ENCODE measurements at places on chromosomes 3 and 15.

DNA sequence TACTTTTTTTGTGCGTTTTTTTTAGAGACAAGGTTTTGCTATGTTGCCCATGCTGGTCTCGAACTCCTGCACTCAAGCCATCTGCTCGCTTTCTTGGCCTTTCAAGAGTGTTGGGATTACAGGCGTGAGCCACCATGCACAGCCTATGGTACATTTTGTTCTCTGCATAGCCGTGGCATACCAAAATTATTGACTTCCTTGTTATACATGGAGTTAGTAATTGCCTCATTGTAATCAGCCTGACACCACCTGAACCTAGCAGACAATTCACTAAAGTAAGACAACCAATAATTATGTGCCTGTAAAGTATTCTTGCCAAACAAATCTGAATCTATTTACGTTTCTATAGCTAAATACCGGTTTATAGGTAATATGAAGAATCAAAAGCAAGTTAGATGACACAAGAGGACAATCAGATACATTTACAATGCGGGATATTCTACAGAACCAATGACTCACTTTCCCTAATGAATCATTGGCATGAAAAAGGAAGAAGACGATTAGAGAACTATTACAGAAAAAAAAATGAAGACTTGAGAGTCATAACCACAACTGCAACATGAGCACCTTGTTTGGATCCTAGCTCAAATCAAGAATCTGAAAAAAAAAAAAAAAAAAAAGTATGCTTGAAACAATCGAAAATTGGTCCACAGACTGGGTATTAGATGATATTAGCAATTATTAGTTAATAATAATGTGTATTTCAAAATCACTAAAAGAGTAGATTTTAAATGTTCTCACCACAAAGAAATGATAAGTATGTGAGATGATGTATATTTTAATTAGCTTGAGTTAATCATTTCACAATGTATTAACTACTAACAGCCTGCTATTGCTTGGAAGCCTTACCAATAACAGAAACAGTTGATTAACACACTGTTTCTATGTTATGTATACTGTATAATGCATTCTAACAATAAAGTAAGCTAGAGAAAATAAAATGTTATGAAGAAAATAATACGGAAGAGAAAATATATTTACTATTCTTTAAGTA lies 7.1 kb downstream of the GUCA1C start:
- DNase-seq, result no peak

- peak; percentile 63 for DNase-seq
These were observed 5.5 kb upstream of the CD200 start for GRCh38 chr3:112327371-112327951.

DNA sequence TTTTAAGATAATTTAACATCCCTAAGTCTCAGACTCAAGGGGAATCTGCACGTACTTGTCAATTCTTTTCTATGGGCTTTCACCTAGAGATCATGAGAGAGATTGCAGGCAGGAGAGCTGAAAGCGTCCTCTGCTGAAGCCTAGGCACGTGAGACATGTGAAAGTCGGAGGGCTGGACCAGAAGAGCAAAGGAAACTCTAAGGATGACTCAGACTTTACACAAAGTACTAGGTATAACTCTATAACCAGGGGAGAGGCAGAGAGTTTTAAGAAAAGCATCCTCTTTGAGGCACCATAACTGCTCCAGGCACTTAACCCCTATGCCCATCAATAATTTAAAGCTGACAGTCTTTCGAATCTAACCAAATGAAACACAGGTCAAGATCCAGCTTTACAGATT lies 436.6 kb downstream of the VGLL3 start:
- DNase-seq, result no peak

- DNase-seq, result no peak
These were observed 252.1 kb downstream of the CPNE4 start for GRCh38 chr3:131782751-131783150.

GRCh38 chr3:140529096-140529495 lies 148.8 kb upstream of the TRIM42 start:
- peak; percentile 0 for DNase-seq

- DNase-seq, result no peak
These were observed 94.7 kb upstream of the RNF7 start for GRCh38 chr3:141643391-141643790.

DNA sequence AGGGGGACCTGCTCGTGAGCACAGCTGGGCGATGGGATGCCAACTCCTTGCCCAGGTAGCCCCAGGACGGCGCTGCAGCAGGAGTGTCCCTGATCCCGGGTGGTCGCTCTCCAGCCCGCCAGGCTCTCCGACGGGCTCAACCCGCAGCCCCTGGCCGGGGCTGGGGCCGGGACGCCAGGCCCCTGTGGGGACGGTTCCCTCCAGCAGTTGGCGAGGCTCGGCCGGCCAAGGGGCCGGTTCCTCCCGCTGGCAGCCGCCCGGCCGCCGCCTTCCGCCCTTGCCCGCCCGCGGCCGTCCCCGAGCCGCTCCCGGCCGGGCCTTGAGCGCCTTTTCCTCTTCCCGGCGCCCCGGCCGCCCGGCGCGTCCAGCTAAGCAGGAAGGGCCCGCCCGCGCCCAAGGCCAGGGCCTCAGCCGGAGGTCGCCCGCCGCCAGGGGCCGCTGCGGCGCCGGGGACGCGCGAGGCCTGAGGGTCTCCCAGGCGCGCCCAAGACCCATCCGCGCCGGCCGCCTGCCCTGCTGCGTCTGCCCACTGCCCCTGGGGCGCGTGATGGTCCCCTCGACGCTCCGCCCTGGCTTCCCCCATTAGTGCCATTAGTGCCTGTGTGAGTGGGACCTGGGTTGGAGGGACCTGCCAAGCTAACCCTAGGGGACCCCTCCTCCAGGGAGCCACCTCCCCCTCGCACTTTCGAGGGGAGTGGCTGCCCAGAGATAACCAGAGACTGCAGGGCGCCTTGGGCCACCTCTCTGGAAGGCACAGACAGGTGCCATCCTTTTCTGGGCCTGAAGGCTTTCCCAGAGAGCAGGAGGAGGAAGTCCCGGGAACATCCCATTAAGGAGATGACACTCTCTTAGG lies 106.4 kb downstream of the FBLN2 start:
- peak; percentile 24 for DNase-seq

DNA sequence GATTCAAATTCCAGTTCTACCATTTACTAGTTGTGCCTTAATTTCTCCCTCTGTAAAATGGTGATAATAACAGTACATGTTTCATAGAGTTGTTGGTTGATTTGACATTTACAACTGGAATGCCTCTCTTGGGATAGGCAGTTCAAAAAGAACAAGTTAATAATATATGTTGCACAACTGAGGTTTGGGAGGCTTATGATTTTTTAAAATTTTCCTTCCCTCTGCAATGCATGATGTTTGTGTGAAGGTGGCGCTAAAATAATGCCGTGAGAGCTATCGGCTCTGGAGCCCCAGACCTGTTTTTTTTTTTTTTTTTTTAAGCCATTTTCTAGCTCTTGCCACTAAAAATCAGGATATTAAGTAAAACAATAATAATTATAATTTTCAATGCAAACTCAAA lies 18.6 kb downstream of the DNAJB11 start:
- DNase-seq, result peak; percentile 10

DNA sequence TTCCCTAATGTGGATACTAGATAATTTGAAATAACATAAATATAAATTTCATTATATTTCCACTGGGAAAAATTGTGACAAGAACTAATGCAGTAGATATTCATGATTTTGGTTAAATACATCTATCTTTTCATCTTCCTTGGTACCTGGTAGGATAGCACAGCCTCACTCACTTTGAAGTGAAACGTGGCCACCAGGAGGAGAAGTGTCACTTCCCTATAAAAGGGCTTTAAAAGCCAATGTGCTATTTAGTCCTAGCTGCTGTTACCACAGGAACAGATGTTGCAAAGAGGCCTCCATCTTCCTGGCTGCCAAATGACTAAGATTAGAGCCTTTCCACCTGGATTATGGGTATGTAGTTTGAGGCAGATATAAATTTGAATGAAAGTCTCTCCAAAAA lies 140.0 kb downstream of the PLOD2 start:
- DNase-seq, result no peak

DNA sequence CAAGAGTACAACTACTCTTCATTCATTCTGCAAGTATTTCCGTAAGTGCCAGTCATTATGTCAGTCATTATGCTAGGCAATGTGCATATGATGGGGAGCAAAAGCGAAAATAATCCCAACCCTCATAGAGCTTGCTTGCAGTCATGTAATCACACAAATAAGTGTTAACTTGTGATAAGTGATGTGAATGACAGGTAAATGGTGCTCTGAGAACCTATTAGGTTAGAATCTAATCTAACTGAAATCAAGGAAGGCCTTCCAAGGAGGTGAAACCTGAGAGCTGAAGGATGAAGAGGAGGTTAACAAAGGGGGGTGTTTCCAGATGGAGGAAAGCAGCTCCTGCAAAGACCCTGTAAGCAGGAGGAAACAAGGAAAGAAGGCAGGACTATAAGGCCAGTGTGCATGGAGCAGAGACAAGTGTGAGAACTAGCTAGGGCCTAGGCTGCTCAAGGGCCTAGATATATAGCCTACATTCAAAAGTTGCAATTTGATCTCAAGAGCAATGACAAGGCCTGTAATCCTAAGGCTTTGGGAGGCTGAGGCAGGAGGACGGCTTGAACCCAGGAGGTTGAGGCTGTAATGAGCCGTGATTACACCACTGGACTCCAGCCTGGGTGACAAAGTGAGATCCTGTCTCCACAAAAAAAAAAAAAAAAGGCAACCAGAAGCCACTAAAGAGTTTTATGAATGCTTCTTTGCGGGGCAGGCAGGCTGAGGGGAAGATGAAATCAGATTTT lies 5.3 kb downstream of the PTPN9 start:
- no peak for DNase-seq

- DNase-seq, result peak; percentile 29
These were observed 48.4 kb downstream of the TMEM44 start for GRCh38 chr3:194584866-194585265.

DNA sequence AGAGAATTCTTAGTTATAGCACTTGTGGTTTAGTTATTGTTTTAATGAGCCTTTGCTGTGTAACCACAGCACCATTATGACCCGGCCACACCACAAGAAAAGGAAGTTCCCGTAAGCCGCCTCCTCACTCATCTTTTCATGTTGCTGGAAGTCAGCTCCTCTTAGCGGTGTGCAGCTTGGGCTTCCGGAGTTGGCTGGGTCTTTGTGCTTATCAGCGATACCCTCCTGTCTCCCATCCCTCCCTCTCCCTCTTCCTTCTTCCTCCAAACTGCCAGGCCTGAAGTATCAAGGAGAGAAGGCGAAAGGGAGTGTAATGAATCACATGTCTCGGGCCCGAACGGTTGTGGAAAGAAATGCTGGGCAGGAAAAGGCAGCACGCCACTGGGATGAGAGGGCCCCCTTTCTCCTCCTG lies 353.5 kb downstream of the MCTP2 start:
- no peak for DNase-seq

DNA sequence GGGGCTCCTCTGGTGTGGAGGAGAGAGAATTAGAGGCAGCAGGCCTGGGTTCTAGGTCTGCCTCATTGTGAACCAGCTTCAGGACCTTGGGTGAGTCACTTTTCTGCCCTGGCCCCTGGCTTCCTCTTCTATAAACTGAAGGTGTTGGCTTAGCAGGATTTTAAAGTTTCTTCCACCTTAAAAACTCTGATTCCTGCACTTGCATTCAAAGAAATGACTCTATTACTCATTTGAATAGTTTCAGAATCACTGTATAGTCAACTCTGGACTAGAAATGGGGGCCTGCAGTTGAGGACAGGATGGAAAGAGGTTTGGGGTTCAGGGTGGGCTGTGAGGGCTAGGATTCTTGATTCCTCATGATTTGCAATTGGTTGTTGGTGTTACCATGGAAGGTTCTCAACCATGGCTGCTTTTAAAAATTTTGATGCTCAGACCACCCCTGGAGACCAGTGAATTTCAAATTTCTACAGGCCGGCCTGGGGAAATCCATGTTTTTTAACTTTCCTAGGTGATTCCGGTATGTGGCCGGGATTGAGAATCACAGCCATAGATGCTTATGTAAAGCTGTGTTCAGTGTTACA lies 19.9 kb downstream of the SMAD3 start:
- DNase-seq, result no peak

GRCh38 chr3:102745881-102746280 lies 311.1 kb downstream of the ZPLD1 start:
- DNase-seq, result no peak

- peak; percentile 60 for DNase-seq
These were observed 18.4 kb upstream of the ZBTB47 start for GRCh38 chr3:42635111-42635510.

- peak; percentile 29 for DNase-seq
These were observed 472 bp downstream of the CHST14 start for GRCh38 chr15:40471105-40471807.

DNA sequence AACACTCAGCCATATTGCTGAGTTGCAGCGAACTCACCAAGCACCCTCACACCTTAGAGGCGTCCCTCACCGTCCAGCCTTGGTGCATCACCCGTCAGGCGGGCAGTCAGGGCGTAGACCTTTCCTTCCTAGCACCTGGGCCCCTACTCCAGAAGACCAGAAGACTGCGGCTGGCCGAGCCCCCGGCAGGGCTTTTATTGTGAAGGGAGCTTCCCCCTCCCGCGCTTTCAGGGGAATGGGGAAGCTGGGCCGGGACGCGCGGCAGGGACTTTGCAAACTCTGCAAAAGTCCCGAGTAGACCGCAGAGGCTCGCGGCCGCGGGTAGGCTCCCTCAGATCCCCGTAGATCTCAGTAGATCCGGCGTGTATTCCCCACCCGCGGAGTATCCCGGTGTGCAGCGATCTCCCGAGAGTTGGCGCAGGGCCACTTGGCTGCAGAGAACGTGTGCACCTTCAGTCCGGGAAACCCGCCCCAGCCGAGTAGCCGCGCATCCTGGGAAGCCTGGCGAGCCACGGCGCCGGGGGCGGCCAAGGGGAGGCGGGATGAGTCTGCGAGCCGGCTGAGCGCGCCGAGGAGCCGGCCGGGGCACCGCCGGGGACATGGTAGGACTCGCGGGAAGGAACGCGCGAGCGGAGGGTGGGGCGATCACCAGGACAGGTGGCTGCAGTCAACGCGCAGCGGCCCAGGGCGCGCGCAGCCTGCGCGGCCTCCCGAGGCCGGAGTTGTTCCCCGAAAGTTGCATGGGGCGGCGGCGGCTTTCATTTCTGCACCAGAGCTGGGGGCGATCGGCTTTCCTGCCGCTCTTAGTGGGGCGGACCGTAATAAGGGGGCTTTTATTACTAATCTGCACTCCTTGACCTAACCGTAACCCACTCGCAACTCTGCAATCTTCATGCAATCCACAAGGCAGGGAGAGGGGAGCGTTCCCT lies at the start of gene GASK1A:
Gene GASK1A, plus strand, starts transcription at position 268 of the 929 bp plus-strand sequence. Its CDS starts 332 bp downstream, at position 600.
- no peak for DNase-seq

GRCh38 chr3:18127174-18127858 lies 297.8 kb downstream of the SATB1 start:
- no peak for DNase-seq

DNA sequence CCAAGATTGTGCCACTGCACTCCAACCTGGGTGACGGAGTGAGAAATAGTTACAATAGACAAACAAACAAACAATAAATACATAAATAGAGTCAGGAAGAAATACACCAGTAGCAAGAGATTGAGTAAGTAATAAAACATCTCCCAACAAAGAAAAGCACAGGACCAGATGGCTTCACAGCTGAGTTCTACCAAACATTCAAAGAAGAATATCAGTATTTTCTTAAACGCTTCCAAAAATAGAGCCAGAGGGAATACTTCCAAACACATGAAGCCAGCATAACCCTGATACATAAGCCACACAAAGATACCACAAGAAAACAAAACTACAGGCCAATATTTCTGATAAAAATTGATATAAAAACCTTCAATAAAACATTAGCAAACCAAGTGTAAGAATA lies 30.7 kb upstream of the IGSF10 start:
- DNase-seq, result no peak

GRCh38 chr3:154981664-154982063 lies 98.5 kb upstream of the MME start:
- DNase-seq, result no peak

All from mesenchymal stem cell (in vitro differentiated cells and primary cell).